ENCODE measurements at places on chromosomes 2 and 18. TPM values are rescaled to one million over a fixed set of nuclear protein-coding genes. Genes with fewer than 3 reads are reported as not detected.

Gene PSD4
- total RNA-seq = 96.4 TPM

GRCh38 chr18:67517444-67517765 lies 885 bp upstream of the DSEL start:
- H3K27ac ChIP-seq = no peak overlapping the region
- H3K4me1 ChIP-seq = peaks cover 14% of the 10 kb centered on the region
- H3K36me3 ChIP-seq = no peaks in the 10 kb centered on the region
- peak; percentile 17 for DNase-seq
- H3K27me3 ChIP-seq = no peaks in the 10 kb centered on the region

- no peaks in the 10 kb centered on the region for H3K36me3 ChIP-seq
- no peaks in the 10 kb centered on the region for H3K4me1 ChIP-seq
- no peaks in the 10 kb centered on the region for H3K27me3 ChIP-seq
- H3K4me3 ChIP-seq = no peak overlapping the region
- H3K27ac ChIP-seq = no peak overlapping the region
Measured at GRCh38 chr2:58762176-58762781, 521.2 kb upstream of the FANCL start.

Gene DHX57
- 17.9 TPM for total RNA-seq

Gene C2orf15
- total RNA-seq = 1.6 TPM

DNA sequence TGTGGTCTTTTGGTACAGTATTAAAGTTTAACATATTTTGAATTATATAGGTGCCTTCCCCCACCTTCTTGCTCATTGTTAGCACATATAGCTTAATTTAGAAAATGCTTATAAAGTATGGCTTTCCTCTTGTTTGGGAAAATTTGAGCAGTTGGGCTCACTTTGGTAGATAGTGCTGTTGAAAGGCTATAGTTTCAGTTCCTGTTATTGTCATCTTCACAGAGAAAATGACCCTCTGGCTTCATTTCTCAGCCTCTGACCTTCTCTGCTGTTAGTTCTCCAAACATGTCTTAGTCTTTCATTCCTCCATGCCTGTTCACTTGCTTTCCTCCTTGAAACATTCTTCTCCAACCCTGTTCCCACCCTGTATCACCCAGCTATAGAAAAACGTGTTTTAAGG lies 200.6 kb downstream of the WDR7 start:
- H3K4me3 ChIP-seq = no peak overlapping the region
- no peak overlapping the region for H3K27ac ChIP-seq
- H3K36me3 ChIP-seq = no peaks in the 10 kb centered on the region
- DNase-seq = no peak

Gene CAPN14
- total RNA-seq = 0.59 TPM

Gene INHA
- not detected for total RNA-seq

DNA sequence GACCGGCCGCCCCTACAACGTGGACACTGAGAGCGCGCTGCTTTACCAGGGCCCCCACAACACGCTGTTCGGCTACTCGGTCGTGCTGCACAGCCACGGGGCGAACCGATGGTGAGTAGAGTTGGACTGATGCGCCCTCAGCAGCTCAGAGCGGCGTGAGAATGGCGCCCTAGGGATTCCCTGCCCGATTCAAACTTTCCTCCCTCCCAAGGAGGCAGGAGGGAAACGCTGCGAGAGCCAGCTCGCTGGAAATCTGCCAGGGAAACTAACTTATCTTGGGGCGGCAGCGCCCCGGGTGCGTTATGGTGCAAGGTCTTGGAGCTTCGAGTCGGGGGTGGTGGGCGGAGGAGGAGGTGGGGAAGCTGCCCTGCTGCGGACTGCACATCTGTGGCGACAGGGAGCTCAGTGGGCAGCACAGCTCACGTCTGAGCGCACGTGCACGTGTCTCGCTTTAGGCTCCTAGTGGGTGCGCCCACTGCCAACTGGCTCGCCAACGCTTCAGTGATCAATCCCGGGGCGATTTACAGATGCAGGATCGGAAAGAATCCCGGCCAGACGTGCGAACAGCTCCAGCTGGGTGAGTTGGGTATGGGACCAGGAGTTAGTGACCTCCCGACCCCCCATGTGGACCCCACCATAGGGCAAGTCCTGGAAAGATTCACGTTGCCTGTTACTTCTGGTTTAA lies 697 bp downstream of the ITGA4 start:
- no peaks in the 10 kb centered on the region for H3K27me3 ChIP-seq
- no peaks in the 10 kb centered on the region for H3K36me3 ChIP-seq
- DNase-seq = peak; percentile 45
- peaks cover 30% of the 10 kb centered on the region for H3K4me1 ChIP-seq

DNA sequence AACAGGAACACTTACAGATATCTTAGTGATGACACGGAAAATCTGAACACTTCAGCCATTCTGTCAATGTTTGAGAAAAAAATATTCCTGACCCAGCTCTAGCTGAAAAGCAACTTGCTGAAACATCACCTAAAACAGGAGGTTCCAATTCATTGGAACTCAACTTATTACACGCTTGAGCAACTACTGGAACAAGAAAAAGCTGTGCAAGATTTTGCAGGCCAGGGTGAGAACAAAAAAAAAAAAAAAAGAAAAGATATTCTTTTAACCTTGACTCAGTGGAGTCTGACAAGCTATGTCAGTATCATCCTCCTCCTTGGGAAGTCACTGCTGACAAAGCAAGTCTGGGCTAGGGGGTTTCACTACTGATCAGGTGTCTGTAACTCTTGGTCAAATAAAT lies 351.0 kb downstream of the SS18 start:
- no peak overlapping the region for H3K4me3 ChIP-seq
- H3K27me3 ChIP-seq = no peaks in the 10 kb centered on the region
- DNase-seq = no peak

DNA sequence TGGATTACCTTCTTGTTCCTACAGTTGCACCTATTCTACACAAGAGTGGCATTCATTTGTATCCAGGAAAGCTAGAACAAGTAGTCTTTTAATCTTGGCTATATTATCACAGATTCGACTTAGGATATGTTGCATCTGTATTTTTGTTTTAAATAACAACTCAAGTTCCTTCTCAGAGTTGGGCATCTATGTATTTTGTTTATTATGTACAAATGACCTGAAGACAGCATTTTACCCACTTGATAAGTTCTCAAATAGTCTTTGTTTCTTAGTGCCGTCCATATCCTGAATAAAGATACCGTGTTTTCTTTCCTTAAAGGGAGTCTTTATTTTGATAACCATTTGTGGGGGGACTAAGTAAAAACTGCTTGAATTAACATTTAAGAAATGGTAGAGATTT lies 2.9 kb downstream of the ITPRID2 start:
- no peak for DNase-seq
- peaks cover 22% of the 10 kb centered on the region for H3K4me1 ChIP-seq
- no peaks in the 10 kb centered on the region for H3K27me3 ChIP-seq

GRCh38 chr2:10242998-10243925 lies 59.4 kb upstream of the HPCAL1 start:
- H3K4me3 ChIP-seq = no peak overlapping the region
- H3K36me3 ChIP-seq = no peaks in the 10 kb centered on the region
- H3K27ac ChIP-seq = no peak overlapping the region
- no peaks in the 10 kb centered on the region for H3K4me1 ChIP-seq
- no peak for DNase-seq

DNA sequence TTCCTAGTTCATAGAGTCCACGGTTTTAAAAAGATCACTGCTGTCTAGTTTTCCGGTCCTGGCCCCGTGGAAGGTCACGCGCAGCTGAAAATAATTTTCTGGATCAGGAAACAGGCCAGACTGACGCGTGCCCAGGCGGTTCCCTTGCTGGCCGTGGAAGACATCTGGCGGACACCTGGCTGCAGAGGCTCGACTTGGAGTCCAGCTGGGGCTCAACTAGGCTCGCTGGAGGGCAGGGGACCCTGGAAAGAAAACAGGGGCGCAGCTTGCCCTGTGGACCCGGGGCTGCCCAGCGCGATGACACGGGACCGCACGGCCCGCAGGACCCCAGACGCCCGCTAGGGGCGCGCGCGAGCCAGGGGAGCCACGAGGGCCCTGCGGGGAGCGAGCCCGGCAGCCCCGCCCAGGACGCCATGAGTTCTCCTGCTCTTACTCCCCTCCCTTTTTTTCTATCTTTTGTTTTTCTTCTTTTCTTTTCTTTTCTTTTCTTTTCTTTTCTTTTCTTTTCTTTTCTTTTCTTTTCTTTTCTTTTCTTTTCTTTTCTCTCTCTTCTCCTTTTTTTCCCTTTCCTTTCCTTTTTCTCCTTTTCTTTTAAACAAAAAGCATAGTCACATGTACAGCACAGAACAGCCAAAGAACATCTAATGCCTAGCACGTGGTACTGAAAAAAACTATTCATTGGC lies 43.2 kb upstream of the UBE2F start:
- H3K36me3 ChIP-seq = no peaks in the 10 kb centered on the region
- peak overlapping the region; percentile 55 for H3K4me3 ChIP-seq
- peak overlapping the region; percentile 20 for H3K27ac ChIP-seq

Gene SPDYA
- 9.6 TPM for total RNA-seq

GRCh38 chr18:48333563-48333962 lies 75.6 kb downstream of the ZBTB7C start:
- no peak overlapping the region for H3K27ac ChIP-seq
- H3K27me3 ChIP-seq = no peaks in the 10 kb centered on the region
- no peaks in the 10 kb centered on the region for H3K4me1 ChIP-seq
- no peak overlapping the region for H3K4me3 ChIP-seq
- no peak for DNase-seq

Gene PIEZO2
- total RNA-seq = not detected

- no peaks in the 10 kb centered on the region for H3K27me3 ChIP-seq
- no peak for DNase-seq
Measured at GRCh38 chr2:216103213-216103612, 5.9 kb upstream of the XRCC5 start.

Gene EMILIN1
- total RNA-seq = 0.73 TPM

DNA sequence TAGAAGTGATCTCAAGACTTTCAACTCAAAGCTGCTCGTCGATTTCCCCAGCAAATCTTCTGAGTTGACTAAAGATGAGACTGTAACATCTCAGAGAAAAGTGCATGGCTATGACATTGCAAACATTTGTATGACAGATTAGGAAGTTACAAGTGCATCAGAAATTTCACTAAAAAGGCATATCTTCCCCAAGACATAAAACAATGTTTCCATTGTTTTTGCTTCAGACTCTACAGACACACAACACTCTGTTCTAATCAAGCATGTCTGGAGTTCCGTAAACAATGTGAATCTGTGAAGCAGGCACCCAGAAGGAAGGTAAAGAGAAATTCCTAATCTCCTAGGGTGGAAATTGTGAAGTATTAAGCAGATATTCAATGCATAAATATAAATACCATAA lies 144.6 kb upstream of the LYPD1 start:
- H3K36me3 ChIP-seq = no peaks in the 10 kb centered on the region
- H3K27ac ChIP-seq = no peak overlapping the region
- no peaks in the 10 kb centered on the region for H3K4me1 ChIP-seq
- no peak for DNase-seq
- H3K27me3 ChIP-seq = no peaks in the 10 kb centered on the region

- DNase-seq = no peak
- H3K27ac ChIP-seq = no peak overlapping the region
- no peaks in the 10 kb centered on the region for H3K27me3 ChIP-seq
- H3K4me3 ChIP-seq = no peak overlapping the region
- no peaks in the 10 kb centered on the region for H3K4me1 ChIP-seq
Measured at GRCh38 chr18:28208712-28209265, 31.9 kb upstream of the CDH2 start.

DNA sequence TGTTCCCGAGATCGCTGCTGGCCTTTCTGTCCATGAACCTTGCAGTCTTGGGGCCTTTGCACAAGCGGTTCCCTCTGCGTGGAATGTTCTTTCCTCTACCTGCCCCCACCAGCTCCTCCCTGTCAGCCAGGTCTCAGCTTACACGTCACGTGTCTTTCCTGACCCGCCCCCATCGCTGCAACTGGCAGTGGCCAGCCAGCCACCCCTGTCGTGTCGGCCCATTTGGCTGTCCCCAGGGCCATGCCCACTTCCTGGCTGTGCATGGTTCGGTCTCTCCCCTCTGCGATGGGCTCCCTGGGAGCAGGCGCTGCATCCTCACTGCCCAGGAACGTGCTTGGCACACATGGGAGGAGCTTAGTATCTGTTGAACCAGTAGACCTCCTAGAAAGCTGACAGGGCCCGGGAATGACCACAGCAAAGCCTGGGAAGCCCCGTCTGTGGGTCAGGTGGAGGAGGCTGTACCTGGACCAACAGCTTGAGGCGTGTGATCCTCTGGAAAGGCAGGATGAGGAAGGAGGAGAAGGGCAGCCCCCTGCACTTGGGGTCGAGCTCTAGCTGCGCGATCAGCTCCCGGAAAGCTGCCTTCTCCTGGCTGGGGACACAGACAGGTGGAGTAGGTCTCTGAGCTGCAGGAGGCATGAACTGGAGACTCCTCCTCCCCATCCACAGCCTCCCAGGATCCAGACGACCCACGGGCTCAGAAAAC lies 21.0 kb downstream of the SNORC start:
- H3K27ac ChIP-seq = no peak overlapping the region
- no peak overlapping the region for H3K4me3 ChIP-seq
- no peaks in the 10 kb centered on the region for H3K27me3 ChIP-seq
- no peaks in the 10 kb centered on the region for H3K4me1 ChIP-seq
- DNase-seq = no peak

Gene POMC
- total RNA-seq = 4.2 TPM

DNA sequence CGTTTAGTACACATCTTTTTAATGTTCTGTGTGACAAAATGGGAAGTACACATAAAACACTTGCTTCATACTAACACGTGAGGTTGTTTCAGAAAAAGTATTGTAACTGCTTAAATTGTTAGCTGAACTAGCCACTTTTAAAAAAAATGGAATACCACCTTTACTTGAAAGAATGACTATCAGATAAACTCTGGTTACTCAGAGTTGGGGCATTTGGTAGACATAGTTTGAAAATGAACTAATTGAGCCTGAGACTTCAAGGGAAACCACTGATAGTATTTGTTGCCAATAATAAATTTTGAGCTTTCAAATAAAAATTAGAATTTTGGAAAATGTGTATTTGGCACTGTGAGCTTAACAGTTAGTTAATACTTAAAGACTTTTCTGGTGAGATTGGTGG lies 103.0 kb upstream of the FBXO11 start:
- H3K27ac ChIP-seq = no peak overlapping the region

- no peak for DNase-seq
- no peaks in the 10 kb centered on the region for H3K36me3 ChIP-seq
- H3K27me3 ChIP-seq = no peaks in the 10 kb centered on the region
- H3K4me1 ChIP-seq = no peaks in the 10 kb centered on the region
Measured at GRCh38 chr2:212227755-212228154, 310.8 kb downstream of the ERBB4 start.

Gene SF3B1
- 528 TPM for total RNA-seq

DNA sequence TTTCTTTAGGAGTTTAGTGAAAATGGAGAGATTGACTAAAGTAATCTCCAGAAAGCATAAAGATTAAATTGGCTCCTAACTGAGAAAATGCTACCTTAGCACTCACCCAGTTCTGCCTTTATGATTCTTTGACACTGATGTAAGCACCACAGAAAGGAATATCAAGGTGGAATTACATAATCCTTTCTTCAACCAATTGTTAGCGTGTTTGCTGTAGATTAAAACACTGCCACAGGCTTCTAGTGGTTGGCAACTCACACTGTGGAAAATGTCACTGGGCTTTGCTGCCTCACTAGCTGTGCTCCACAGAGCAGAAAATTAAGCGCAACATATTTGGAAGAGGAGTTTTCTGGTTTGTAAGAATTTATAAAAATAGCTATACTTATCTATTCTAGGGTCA lies 104.1 kb downstream of the DLGAP1 start:
- no peak overlapping the region for H3K4me3 ChIP-seq
- no peak for DNase-seq
- H3K27me3 ChIP-seq = no peaks in the 10 kb centered on the region
- no peaks in the 10 kb centered on the region for H3K4me1 ChIP-seq
